ENCODE measurements at places on chromosomes 5 and 9.

DNA sequence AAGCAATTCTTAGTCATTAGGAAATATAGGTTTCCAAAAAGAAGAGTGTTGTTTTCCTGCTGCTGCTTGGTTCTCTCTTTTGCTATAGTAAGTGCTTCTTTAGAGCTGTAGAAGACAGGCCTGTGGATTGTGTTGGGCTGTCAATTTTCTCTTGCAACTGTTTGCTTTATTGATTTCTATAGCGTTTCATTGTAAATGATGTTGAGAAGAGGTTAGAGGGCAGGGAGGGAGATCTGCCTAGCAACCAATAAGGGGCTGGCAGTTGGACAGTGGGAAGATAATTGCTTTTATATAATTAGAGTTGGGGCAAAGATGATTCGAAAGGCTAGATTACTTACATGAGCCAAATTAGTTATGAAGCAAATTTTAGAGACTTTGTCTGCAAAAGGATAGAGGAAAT lies 11.1 kb downstream of the UNC13B start:
- DNase-seq, result no peak

- peak; percentile 57 for DNase-seq
Measured at GRCh38 chr9:125558453-125559092, 148.4 kb downstream of the MAPKAP1 start.

DNA sequence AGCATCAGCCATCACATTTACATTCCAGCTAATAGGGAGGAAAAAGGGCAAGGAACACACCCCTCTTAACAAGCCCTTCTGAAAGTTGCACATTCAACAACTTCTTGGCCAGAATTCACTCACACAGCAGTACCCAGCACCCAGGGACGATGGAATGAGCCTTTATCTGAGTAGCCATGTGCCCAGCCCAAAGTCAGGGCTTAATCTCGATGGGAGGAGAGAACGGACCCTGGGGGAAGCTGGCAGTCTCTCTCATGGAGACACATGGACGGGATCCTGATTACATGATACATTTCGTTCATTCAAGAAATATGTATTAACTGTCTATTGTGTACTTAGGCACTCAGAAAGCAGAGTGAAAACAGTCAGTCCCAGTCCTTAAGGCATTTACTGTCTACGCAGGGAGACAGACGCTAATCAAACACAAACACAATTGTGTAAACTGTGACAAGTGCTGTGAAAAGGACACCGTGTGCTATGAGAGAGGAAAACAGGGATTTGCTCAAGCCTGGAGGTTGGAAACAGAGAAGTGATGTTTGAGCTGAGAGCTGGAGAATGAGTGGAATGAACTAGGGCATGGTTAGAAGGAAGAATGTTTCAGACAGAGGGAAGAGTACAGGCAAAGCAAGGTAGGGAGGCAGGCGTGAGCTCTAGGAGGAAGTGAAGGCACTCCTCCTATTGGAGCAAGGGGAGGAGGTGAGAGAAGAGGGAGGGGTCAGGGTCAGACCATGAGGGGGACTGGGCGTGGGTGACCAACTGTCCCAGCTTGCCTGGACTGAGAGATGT lies 7.4 kb downstream of the OTULINL start:
- no peak for DNase-seq

- DNase-seq, result no peak
Measured at GRCh38 chr5:130385656-130386055, 481.4 kb downstream of the CHSY3 start.

- no peak for DNase-seq
Measured at GRCh38 chr9:137453643-137454081, 5.5 kb downstream of the NSMF start.

- DNase-seq, result no peak
Measured at GRCh38 chr5:98349251-98349989, 424.0 kb upstream of the RGMB start.

DNA sequence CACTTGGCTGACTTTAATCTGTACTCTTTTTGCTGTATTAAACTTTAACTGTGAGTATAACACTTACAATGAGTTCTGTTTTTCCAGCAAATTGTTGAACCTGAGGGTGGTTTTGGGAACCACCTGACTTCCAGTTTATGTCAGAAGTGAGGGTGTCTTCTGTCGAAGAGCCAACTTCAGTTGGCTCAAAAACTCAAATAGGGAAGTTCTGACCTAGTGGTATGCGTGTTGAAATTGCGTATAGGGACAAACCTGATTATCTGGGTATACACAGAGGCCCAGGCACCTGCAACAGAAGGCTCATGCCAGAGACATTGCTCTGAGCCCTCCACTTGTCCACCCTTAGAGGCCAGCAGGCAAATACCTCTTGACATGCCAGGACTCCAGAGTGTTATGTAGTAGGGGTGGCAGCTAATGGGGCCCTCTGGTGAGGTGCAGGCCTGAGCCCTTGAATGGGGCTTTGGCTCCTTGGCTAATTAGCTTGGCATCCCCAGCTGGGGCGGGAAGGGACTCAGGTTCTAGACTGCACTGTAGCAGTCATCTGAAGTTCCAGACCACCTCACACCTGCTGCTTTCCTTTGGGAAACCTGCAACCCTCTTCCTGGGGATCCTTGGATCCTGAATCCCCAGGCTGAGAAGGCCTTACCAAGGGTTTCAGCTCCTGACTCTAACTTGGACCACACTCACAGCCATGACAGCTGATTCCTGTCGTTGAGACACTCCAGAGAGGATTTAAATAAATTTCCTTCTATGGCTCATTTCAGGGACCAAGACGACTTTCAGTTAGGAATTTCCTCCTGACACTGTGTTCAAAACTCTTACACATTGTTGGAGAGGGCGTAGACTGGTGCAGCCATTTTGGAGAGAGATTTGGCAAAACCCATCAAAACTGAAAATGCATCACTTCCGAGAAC lies 189.6 kb downstream of the HSPA4 start:
- no peak for DNase-seq

- no peak for DNase-seq
Measured at GRCh38 chr5:174404848-174405247, 319.5 kb upstream of the MSX2 start.

Data from NCI-H524 (cell line).